ENCODE measurements at places on chromosomes 3 and 15.

DNA sequence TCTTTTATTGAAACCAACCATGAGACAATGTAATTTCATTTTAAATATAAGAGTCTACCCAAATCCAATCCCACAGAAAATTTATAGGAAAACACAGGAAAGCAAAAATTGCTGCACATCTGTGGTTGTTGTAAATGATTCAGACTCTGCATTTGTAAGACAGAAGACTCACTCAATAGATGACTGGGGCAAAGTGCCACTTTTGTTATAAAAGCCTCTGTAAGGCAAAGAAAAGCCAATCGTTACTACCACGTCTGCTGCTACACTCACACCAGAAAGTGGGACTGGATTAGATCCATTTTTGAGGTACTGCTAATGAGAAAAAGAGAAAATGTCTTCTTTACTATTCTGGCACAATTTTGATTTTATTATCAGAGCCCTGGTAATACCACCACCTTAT, 74.9 kb downstream of the SEMA6D start:
- no peak for DNase-seq

DNA sequence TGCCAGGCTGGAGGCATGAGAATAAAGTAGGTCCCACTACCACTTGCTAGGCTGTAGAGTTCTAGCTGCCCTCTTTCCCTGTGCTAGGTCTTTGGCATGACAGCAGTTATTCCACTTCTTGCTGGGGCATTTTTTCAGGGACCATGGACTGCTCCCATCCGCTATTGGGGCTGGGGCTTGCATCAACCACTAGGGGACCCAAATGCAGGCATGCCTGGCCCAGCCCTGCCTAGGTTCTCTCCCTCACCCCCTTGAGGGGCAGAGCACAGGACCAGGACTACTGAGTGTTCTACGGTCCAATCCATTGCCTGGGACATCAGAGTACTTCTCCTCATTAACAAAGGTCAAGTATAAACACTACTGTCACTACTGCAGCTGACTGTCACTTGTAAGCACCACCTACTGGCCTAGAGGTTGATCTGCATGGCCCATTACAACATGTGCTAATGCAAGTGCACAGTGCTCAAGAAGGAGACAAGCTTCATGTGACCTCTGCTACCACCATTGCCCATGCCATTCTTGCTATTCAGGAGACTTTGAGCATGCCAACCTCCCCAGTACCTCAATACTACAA, 270.5 kb downstream of the MBNL1 start:
- DNase-seq = no peak

DNA sequence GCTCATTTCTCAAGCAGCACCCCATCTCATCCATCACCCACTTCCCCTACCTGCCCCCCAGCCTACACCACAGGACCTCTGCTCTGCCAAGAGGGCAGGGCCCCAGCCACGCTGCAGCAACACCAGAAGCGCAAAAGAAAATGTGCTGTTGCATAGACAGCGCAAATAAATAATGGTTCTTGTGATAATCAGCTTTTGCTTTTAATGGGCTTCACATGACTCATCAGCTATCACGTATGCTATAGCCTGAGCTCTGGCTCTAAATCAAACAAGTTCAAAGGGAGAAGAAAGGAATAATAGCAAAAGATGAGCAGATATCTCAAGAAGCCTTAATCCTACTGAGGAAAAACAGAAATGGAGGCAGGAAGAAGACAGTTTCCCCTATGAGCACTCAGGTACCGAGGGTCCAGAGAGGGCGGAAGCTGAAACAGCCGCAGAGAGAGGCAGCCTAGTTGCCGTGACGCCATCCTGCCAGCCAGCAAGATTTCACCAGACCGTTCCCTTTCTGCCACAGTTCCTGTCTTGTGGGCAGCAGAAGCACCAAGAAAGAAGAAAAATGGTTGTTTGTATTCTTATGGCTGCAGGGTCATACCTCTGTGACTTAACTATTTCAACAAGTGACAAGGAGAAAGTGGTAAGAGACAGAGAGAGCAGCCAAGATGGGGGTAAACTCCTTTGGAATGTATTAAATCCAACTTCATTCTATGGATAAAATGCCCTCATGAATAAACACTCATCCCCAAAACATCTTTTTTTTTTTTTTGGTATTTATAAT, 22.0 kb downstream of the RAB27A start:
- DNase-seq = no peak

DNA sequence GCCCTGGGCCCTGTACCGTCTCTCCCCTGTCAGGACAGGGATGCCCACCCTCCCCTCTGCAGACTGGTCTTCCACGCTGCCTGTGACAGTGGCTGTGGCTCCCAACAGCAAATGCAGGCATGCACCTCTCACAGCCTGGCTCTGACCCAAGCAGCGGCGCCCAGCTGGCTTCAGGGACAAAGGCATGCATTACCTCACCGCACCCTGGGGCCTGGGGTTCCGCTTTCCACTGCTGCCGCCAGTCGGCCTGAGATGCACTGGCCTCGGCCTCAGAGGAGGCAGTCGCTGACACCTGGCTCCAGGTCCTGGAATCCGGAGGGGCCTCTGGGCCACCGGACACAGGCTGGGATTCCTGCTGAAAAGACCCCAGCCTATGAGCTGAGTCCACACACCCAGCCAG, 70.3 kb downstream of the SCN5A start:
- no peak for DNase-seq

DNA sequence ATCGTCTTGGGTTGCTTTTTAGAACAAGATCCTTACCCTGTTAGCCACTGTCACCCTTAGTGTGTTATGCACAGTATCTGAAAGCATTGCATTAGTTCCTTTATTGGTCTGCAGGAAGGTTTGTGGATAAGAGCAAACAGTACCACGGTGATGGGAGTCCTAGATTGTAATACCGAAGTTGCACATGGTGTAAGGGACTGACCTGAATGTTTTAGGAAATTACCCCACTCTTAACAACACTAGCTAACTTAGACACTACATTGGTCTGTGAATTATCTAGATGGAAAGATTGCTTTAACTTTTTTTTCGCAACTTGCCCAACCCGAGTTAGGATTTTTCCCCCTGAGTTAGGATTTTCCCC, 1.3 kb downstream of the STT3B start:
- DNase-seq = no peak

DNA sequence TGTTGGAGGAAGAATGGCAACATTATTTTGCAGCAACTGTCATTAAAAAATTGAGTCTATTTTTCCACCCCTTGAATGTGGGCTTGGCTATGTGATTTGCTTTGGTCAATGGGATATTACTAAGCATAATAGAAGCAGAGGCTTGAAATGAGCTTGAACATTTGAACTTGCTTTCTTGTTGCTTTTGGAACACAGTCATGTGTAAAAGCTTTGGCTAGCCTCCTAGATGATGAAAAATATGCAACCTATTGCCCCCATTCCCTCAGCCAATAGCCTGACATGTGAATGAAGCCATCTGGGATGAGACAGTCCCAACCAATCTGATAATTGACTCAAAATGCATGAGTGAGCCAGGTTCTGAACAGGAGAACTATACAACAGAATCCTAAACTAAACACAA, 78.4 kb downstream of the PLSCR2 start:
- DNase-seq = no peak

- no peak for DNase-seq
Measured at GRCh38 chr3:15657016-15657415, 55.5 kb downstream of the BTD start.

DNA sequence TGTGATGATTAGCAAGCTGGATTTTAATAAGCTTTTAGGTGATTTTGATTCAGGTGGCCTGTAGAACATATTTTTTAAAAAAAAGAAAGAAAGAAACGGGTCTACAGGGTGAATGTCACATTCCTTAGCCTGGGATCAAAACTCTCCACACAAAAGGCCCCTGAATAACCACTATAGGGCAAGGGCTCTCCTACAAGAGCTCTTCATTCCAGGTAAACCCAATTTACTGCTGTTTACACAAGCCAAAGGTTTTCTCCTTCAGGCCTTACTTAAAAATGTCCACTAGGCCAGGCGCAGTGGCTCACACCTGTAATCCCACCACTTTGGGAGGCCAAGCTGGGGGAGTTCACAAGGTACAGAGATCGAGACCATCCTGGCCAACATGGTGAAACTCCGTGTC, 8.3 kb downstream of the MSL2 start:
- no peak for DNase-seq

GRCh38 chr3:78140274-78140673, 1100.4 kb downstream of the ROBO2 start:
- no peak for DNase-seq

DNA sequence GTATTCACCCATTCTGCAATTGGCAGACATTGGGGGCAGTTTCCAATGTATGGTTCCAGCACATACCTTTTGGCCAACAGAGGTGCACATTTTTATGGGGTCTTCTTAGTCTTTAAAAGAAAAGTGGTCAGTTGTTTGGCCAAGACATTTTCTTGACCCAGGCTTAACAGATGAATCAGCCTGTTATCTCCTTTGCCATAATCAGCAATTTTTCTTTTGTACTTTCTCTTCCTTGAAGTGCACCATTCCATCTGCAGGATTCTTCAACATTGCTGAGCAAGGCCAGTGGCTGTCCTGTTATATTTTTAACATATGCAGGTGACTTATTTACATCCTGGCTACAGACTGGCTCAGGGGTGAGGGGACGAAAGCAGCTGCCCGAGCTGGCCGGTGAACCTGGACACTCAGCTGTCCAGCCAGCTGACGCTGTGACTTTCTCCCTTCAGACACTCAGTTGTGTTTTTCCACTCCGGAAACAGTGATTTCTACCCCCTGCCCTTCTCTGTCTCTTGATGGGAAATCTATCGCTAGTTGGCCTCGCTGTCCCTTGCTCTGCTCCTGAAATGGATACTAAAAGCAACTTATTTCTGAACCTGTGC, 96.5 kb upstream of the TNFAIP8L3 start:
- no peak for DNase-seq

GRCh38 chr3:172096881-172097420, 57.6 kb downstream of the FNDC3B start:
- DNase-seq = no peak

GRCh38 chr3:21290557-21290956, 460.5 kb downstream of the ZNF385D start:
- DNase-seq = no peak

GRCh38 chr15:62068071-62068809, 1.5 kb downstream of the C2CD4A start:
- no peak for DNase-seq

GRCh38 chr3:105915524-105915923, 46.7 kb upstream of the CBLB start:
- no peak for DNase-seq

DNA sequence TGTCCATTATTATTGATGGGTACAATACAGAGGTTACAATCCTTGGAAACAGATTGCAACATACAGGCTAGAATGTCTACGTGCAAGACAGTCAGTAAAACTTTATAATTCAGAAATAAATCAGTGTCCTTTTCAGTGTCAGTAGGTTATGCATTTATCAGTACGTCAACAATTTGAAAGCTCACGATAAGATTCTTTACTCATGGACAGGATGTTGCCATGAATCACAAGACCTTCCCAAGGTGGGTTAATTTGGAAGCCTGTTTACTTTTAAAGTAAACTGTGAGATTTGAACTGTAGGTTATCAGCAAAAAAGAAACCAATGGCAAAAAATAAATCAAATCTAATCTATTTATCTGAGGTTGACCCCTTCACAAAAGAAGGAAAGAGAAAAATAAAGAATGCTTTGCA, 243.9 kb upstream of the AGTR1 start:
- DNase-seq = no peak

- no peak for DNase-seq
Measured at GRCh38 chr3:189262746-189263145, 91.0 kb downstream of the TPRG1 start.

- no peak for DNase-seq
Measured at GRCh38 chr15:37099319-37100108, 835 bp downstream of the MEIS2 start.

- no peak for DNase-seq
Measured at GRCh38 chr3:16309558-16309957, 44.5 kb downstream of the OXNAD1 start.

- no peak for DNase-seq
Measured at GRCh38 chr15:39944726-39945125, 10.8 kb downstream of the EIF2AK4 start.

Measured in NCI-H1417 treated with DMSO at 0.1 percent for 48 hours (cell line).